ENCODE measurements at places on chromosomes 2 and 18.
A peak's percentile ranks its signal among the peaks of the same experiment; 100 is the strongest.

- no peak for DNase-seq
Measured at GRCh38 chr2:221446140-221446539, 126.0 kb downstream of the EPHA4 start.

DNA sequence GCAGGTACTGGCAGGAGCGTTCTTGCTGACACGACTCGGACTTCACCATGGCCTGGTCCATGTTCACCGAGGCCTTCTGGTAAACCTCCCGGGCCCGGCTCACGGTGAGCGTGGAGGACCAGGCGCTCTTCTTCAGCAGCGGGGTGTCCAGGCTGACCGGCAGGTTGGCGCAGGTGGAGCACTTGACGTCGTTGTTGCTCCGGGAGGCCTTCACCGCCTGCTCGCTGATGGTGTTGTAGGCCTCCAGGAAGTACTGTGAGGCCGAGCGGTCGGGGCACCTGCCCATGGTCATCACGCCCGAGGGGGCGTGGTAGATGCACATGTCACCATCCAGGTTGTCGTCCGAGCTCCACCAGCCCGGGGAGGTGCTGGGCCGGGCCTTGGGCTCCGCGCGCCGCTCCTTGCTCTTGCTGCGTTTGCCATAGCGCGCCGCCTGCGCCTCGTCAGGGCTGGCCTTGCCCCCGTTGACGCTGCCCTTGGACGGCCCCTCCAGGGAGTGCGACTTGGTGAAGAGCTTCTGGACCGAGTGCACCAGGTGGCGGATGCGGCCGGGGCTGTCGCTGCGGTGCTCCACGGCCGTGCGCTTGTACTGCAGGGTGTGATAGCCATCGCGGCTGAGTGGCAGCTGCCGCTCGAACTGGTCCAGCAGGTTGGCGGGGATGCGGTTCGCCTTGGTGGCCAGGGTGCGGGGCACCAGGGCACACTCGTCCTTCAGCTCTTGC lies 429.3 kb downstream of the TGIF1 start:
- DNase-seq = no peak

DNA sequence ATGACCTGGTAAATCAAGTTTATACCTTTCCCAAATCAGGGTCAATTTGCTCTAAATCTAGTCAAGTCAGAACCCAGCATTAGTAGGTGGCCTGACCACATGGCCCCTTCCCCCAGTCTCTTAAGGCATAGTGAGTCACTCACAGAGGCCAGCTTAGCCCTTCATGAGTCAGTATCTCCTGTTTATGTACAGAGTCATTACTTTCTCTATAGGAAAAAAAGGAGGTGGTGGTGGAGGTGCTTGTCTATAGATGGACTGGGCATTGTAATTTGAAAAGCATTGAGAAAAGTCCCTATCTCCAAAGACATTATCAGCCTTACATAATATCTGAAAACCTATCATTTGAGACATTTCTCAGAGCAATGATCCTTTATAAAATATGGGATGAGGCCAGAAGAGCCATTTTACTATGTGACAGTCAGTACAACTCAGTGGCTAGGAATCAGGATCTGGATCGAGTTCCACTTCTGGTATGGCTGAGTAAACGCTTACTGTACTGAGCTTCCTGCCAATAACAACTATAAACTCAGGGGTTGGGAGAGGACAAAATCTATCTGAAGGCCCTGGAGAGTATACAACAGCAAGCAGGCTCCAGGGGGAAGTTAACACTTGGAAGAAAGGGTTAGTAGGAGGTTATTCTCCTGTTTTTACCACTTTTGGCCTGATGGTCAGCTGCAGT lies 22.5 kb upstream of the SIGLEC15 start:
- DNase-seq = no peak

- DNase-seq = no peak
Measured at GRCh38 chr2:187296869-187297268, 151.2 kb downstream of the CALCRL start.

GRCh38 chr18:3995476-3996102 lies 459.5 kb downstream of the DLGAP1 start:
- peak; percentile 64 for DNase-seq

- DNase-seq = no peak
Measured at GRCh38 chr2:120747281-120747680, 11.6 kb downstream of the GLI2 start.

DNA sequence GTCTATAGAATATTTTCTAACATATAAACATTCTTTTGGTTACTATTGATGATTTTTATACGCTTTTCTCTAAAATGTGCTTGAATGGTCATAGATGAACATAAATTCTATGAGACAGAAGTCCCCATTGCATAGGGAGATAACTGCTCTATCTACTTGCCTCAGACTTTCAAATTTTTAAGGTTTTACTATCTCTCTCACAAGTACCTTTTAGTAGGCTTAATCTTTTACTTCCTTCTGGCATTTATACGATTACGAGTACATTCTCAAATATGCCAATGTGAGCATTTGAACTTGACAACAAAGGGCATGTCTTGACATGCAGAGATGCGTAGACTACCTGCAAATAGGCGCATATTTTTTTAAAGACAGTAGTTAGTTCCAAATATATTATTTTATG lies 935.9 kb upstream of the LRATD1 start:
- DNase-seq = no peak

- no peak for DNase-seq
Measured at GRCh38 chr18:10473132-10473531, 18.7 kb downstream of the APCDD1 start.

DNA sequence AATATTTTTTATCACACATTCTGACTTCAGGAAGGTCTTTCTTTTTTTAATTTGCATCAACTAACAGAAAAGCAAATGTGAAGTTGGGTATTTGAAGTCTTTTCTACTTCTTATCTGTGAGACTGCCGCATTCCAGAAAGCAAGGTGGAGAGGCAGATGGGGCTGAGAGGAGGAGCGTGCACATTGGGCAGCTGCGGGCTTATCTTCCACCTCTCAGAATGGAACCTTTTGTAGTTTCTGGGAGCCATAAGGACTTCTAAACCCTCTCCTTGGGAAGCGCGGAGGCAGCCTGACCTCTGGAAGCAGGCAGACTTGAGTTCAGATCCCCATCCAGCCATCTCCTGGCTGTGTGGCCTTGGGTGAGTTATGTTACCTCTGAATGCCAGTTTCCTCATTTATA lies 3.9 kb downstream of the MAPRE3 start:
- no peak for DNase-seq

GRCh38 chr2:55949613-55950012 lies 26.0 kb upstream of the EFEMP1 start:
- DNase-seq = no peak

DNA sequence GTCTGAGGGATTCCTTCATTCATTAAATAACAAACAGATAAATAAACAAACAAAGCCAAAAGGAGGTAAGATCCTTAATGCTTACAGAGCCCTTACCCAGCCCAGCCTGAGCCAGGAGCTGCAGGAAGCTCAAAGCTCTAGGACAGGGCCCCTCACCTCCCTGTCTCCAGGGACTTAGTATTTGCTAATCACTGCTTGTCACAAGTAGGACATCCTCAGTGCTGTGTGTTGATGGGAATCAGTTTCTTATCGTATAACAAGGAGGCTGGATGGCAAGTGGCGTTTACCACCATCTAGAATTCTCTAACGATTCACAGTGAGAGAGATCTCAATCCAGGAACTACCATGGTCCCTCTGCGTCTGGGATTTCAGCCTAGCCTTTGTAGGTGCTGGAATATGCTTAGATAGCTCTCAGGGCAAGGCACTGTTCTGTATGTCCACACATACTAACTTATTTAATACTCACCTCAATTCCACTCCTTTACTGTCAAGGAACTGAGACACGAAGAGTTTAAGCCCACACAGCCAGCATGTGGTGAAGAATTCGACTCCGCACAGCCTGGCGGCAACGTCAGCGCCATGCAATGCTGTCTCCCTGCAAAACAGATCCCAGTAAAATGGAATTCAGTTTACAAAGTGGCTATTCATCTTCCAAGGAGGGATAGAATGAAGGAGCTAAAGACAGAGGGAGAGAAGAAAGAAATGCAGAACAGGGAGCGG lies 164.8 kb downstream of the MYCN start:
- DNase-seq = no peak

GRCh38 chr2:14418115-14418514 lies 214.4 kb upstream of the LRATD1 start:
- DNase-seq = no peak

DNA sequence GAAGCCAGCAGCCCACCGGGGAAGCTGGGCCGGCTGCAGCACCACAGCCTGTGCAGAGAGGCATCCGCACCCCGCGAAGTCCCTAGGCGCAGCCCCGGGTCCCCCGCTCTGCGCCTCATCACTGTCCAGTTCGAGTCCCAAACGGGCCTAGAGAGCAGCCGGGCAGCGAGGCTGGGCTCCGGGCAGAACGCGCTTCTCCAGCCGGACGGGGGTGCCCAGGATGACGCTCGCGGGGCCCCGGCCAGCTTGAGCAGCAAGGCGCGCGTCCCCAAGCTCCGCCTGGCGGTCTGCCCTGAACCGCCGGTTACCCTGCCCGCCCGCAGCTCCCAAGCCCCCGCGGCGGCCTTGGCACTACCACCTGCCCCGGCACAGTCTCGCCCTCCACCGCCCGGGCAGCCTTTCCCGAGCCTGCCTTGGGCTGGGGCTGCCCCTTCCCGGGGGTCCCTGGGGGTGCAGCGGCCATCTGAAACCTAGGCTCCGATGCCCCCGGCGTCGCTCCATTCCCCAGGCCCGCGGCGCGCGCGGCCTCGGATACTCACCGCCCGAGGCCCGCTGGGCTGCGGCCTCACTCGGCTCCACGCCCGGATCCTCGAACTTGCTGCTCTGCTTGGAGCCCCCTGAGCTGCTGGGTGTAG lies 591 bp downstream of the SLC16A14 start:
- peak; percentile 73 for DNase-seq

GRCh38 chr18:61606068-61606660 lies 272.9 kb downstream of the CDH20 start:
- peak; percentile 63 for DNase-seq

DNA sequence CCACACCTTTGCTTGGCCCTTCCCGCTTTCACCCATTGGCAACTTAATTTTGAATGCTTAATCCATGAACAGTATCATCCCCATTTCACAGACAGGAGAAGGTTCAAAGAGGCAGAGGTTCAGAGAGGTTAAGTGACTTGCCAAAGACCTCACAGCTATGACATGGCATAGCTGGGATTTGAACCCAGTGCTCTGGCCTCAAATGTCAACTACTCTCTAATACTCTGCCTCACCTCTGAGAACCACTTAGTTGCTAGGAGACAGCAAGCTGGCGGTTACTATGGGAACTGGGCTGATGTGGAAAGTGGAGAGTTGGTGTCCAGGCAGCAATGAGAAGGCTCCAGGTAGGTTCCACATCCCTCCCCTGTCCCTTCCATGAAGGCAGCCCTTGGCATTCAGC lies 15.8 kb upstream of the PRSS56 start:
- no peak for DNase-seq

DNA sequence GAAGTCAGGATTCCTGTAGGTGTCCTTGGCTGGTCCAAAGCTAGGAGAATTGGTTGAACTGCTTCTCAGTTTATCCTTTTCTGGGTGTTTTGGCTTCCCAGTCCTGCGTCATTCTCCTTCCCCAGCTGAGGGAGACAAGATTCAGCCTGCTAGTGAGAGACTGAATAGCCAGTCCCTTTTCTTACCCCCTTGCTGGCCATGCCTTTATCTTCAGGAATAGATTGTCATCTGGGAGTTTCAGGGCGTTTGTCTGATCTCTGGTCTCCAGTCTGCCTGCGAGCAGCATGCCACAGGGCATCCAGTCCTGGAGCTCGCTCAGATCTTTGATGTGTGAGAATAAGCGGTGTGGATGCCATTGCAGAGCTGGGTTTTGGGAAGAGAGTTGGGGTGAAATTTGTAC lies 5.8 kb downstream of the MYO1B start:
- DNase-seq = no peak

GRCh38 chr2:62396880-62397279 lies 109.1 kb downstream of the TMEM17 start:
- no peak for DNase-seq

DNA sequence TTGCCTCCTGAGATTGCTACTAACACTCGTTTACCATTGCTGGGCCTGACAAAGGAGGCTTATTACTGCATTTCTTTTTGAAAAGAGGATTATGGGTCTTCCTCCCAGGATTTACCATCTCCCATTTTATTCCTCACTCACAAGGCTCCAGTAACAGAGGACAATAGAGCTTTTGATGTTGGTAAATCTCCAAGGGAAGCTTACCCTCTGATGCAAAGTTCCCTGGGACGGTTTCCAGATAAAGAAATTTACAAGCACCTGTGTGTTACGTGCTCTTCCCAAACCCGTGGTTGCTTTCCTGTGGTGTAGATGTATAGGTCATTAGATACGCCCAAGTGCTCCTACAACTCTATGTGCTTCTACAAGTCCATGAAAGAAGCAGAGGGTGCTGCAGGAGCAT lies 17.1 kb downstream of the VSNL1 start:
- DNase-seq = no peak

- no peak for DNase-seq
Measured at GRCh38 chr2:218028562-218029348, 26.0 kb upstream of the TNS1 start.

DNA sequence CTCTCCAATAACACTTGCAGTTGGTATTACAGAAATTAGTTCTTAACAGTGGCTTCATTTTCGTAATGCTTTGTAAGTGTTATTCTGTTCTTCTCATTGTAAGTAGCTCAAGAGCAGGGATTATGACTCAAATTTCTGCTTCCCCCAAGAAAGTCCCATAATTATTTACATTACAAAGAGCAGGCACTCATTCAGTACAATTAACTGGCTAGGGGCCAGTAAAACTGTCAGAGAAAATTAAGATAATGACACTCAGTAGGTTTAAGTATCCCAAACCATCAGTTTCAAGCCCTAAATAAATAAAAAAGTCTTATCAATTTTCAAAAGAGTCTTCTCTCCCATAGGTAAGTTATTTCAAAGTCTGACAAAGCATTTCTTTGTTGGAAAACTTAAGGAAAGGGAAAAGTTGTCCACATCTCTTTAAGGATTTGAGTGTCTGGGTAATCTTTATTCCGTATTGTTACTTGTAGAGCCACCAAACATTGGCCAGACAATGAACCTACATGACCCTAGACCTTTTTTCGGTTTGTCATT lies 137.1 kb downstream of the ARHGAP28 start:
- DNase-seq = no peak

DNA sequence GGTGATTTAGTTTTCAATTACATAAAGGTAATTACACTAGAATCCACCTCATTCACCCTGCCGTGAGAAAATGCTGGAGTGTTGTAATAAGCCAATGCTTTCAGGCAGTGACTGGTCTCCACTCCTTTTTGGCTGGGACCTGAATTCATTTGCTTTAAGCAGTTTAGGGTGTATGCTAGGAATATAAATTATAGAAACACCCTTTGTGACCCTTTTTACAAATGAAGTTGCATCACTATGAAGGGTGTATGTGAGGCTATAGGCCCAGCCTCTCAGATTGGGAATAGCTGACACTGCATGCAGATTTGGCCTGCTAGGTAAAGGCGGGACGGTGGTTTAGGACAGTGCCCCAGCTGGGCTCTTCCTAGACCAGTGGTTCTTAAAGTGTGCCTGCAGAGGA lies 50.8 kb upstream of the NFE2L2 start:
- DNase-seq = no peak

- DNase-seq = no peak
Measured at GRCh38 chr18:44713435-44713834, 32.7 kb downstream of the SETBP1 start.

DNA sequence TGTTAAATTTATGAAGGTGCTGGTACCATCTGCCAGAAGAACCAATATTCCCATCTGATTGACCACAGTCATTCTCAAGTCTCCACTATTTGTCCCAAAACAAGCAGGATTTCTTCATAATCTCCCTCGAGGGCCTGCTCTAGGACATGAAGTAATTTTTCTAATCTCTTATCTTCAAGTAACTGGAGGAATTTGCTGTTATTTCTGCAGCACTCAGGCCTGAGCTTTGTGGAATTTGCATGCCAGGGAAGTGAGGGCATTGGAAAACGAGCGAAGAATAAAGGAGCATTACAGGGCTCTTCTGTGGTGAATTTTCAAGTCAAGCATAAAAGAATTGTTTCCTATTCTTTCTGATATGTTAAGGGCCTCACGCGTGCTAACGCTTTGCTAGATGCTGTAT lies 161.2 kb upstream of the EPAS1 start:
- no peak for DNase-seq
